ENCODE measurements at places on chromosomes 6 and 20.

- DNase-seq: no peak
Measured at GRCh38 chr6:140572867-140573266, 1198.4 kb upstream of the CITED2 start.

- DNase-seq: no peak
Measured at GRCh38 chr6:155254139-155254538, 9.7 kb upstream of the CLDN20 start.

- DNase-seq: no peak
Measured at GRCh38 chr6:53985366-53985765, 125.9 kb upstream of the MLIP start.

DNA sequence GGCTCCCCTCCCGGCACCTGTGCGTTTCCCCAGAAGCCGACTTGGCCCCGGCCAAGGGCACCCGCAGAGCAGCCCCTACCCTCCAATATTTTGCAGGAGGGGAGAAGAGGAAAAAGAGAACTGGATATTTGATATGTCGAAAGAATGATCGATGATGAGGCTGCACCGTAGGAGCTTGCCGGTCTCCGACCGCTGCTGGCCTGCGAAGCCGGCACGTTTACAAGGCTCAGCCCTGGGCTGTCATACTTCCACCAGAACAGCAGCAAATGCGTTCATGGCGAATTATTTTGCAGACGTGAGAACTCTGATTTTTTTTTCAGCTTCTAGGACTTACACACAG is 296.7 kb downstream of the TFAP2C start:
- peak; percentile 18 for DNase-seq

DNA sequence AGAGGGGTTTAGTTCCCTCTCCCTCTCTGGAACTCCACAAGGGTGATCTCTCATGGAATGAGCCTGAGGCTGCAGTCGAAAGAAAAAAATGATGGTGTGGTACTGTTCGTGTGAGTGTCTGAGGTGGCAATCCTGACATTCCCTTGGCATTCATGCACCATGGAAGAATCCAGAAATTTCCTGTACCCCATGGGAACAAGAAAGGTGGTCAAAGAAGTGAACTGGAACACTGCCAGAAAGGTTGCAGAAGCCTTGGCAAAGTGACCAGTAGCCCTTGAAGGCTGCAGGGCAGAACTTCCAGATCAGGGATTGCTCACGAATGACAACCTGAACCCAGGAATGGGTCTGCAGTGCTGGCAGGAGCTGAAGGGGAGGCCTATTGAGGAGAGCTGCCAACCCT is 394.7 kb downstream of the CD83 start:
- DNase-seq: no peak

DNA sequence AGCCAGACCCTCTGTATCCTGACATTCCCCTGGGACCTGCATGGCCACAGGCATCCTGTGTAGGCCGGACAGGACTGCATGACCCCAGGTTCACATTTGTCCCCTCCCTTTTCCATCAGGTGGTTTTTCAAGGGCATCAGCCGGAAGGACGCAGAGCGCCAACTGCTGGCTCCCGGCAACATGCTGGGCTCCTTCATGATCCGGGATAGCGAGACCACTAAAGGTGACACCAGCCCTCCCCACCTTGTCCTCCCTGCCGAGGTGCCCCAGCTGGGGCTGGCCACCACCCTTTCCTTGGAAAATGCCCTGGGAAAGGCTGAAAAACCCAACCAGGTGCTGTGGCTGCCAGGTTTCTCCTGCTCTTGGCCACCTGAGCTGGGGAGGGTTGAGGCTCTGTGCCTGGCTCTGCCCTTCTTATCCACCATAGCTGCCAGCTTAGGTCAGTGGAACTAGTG is 27.6 kb downstream of the HCK start:
- no peak for DNase-seq

- peak; percentile 97 for DNase-seq
Measured at GRCh38 chr6:65707126-65707826, at the start of gene EYS. Gene EYS, minus strand, starts transcription at chr6:65707226. Its CDS starts 211,816 bp downstream, at chr6:65495410.

DNA sequence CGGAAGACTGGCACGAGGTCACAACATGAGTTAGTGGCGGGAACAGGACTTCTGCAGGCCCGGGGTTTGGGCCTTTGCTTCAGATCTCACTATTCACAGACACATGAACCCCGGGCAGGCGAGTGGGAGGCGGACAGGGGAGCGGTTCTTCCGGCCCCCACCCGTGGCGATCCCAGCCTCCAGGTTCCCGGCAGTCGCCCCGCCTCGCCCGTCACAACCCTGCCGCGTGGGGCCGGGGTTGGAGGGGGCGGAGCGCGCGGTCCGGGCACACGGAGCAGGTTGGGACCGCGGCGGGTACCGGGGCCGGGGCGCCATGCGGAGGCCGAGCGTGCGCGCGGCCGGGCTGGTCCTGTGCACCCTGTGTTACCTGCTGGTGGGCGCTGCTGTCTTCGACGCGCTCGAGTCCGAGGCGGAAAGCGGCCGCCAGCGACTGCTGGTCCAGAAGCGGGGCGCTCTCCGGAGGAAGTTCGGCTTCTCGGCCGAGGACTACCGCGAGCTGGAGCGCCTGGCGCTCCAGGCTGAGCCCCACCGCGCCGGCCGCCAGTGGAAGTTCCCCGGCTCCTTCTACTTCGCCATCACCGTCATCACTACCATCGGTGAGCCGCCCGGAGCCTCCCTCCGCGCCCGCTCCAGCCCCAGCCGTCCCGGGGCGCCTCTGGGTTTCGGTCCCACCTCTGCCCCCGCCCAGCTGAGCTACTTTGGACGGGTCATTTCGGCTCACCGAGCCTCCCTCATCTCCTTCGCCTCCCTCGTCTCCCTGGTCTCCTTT is at the start of gene KCNK15:
Gene KCNK15 (plus strand): TSS at position 268 of the 769 bp plus-strand sequence. CDS start 46 bp downstream, at position 314.
- no peak for DNase-seq

DNA sequence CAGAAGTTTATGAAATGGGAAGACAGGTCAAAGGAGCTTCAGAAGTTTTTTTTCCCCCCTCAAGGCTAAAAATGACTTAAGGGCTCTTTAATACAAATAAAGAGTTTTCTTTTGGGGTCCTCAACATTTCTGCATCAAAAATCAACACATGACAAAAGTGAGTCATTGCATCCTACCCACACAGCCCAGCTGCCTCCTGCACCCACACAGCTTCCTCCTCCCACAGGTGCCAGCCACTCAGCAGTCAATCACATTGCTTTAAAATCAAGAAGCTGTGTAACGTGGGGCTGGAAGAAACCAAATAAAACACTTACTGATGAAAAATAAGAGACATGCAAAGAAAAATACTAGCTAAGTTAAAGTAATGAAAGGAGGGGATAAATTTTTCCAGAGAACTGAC is 68.5 kb downstream of the MAP3K5 start:
- no peak for DNase-seq

DNA sequence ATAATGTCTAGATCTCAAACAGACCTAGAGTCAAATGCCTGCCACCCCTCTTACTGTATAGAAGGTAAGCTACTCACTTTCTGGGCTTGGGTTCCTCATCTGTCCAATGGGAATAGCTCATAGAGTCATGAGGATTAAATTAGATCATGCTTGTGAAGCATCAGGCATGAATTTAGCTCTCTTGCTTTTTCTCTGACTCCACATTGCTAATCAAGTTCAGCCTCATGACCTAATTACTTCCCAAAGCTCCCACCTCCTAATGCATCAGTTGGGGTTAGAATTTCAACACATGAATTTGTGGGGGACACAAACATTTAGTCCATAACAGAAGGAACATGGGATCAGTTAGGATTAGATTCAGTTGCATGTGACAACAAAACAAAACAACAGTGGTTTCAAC is 4.6 kb upstream of the DDX27 start:
- DNase-seq: no peak

- no peak for DNase-seq
Measured at GRCh38 chr6:11766043-11766442, 12.6 kb downstream of the ADTRP start.

- DNase-seq: no peak
Measured at GRCh38 chr6:119454714-119455113, 105.2 kb upstream of the MAN1A1 start.

DNA sequence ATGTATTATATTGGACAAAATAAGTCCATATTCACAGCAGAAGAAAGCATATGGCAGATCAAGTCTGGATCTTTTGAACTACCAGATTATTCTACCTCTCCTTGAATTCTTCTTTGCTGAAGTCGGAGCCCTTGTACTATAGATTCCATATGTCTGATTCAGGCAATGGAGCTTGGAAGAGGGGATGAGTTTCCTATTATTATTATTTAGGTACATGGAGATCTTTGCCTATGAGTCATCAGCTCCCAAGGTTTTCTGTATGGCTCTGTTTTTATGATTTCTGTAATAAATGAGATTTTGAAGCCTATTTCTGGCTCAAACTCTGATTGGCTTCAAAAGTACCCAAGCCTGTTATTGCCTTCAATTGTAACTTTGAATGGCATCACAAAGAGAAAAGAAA is 72.0 kb downstream of the OPRM1 start:
- no peak for DNase-seq
